Activated naive CD4-positive, alpha-beta T cell treated with anti-CD3 and anti-CD28 coated beads, Interleukin-2, amount 50 U/mL, for 16 hours (primary cell): ENCODE measurements at places on chromosomes 12 and 14.

- peak; percentile 49 for DNase-seq
These were observed 35.4 kb upstream of the TMEM179 start for GRCh38 chr14:104639885-104640548.

DNA sequence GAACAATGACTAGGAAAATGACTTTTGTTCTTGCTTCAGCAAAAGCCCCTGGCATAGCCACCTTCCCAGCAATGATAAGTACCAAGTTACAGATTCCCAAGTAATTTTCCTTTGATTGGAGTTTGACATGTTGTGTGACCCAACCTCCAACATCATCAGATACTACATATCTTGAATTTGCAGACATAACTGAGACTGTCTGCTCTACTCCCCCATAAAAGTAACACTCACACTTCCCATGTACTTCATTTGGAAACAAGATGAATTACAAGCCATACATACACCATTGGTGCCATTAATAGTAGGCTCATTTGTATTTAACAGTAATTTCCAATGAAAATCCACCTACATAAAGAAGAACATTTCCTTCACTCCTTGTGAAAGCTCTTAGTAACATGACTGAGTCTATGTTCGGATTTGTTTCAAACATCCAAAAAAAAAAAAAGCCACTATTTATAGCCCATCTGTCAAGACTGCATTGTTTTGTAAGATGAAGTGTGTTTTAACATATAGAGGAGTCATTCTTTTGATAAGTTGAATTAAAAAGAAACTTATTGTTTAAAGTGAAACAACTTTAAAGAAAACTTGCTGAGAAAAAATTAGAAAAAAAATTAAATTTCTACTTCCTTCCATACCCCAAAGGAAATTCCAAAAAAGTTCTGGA lies 12.0 kb upstream of the SLCO1A2 start:
- DNase-seq = no peak

- no peak for DNase-seq
These were observed 77.9 kb downstream of the PTGER2 start for GRCh38 chr14:52391881-52392615.

DNA sequence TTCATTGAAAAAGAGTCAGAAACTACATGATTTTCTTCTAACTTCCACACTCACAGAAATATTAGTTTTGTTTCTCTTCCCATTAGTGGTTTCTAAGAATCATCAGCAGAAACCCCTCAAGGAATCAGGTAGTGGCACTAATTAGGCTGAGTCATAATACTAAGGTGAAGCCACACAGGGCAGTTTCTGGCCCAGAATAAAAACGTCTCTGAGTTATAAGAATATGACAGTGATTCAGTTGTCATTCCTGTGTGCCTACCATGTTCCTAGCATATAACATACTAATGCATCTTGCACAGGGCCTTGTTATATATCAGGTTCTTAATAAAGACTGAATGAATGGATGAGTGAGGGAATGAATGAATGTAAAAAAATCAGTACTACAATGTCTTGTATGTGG lies 206.0 kb upstream of the PLEKHG7 start:
- DNase-seq = no peak

DNA sequence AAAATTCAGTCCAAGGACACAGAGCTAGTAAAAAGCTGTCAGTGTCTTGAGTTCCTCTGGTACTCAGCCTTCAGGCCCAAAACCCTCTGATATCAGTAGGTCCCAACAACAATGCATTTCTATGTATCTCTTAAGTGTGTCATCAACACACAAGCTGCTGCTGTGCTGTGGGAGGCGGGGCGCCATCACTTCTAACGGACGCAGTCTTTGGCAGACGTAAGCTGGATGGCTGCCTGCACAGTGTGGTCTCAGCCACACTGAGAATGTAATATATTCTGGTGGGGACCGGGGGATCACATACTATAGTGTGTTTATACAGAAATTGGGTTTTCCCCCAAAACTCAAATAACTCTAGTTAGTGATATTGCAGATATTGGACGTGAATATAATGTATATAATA lies 123.9 kb downstream of the SUDS3 start:
- DNase-seq = no peak

DNA sequence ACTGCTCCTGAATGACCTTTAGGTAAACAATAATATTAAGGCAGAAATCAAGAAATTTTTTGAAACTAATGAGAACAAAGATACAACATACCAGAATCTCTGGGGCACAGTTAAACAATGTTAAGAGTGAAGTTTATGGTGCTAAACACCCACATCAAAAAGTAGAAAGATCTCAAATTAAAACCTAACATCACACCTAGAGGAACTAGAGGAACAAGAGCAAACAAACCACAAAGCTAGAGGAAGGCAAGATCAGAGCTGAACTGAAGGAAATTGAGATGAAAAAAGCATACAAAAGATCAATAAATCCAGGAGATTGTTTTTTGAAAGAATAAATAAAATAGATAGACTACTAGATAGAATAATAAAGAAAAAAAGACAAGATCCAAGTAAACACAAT lies 7.2 kb downstream of the OR8S1 start:
- DNase-seq = no peak

DNA sequence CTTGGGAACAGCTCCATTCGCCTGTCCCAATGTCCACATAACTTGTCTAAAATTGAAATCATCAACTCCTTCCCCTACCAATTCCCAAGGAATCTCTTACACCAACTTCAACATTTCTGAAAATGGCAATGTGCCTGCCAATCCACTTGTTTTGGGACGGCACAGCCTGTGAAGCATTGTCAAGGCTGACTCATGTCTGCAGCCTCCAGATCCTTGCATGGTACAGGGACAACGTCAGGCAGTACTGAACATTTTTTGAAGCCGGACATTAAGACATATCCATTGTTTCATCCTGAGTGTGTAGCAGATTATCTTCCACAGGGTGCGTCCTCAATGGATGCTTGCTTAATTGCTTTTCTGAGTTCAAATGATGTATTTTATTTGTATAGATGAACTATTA lies 794.1 kb downstream of the BCL11B start:
- DNase-seq = no peak

- no peak for DNase-seq
These were observed 49.2 kb downstream of the FUT8 start for GRCh38 chr14:65461730-65462129.

DNA sequence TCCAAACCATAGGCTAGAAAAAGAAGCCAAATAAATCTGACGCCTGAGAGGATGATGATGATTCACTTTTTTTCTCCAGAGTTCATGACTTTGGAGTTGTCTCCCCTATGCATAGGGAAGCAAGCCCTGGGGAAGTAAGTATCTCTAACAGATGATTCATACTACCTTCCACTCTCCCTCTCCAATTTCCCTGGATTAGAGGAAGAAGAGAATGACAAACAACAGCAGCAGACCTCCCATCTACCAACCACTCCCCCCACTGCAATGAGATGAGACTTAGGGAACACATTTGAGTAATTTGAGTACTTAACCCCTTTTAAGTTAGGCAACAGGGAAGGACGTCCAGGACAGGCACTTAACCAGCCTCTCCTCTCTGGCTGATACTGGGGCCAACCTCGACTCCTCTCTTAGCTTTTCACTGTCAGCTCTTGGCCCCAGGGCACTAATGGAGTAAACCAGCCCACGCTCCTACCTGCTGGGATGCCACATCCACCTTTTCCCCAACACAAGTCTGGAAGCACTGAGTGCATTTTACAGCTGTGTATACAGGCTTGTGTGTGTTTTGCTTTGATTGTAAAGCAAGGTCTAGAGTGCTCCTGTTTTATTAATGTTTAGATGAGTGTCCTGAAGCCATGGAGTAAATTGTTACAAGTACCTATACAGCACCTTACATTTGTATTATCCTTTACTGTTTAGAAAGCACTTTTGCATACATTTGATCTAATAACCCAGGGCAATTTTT lies 180.7 kb downstream of the PHLDA1 start:
- DNase-seq = no peak
